ENCODE measurements at places on chromosomes 7 and 10.

- no peak for DNase-seq
Observed at GRCh38 chr7:149635561-149636329, 137.6 kb downstream of the ZNF467 start.

- DNase-seq = no peak
Observed at GRCh38 chr7:44128721-44129582, 5.6 kb upstream of the POLD2 start.

DNA sequence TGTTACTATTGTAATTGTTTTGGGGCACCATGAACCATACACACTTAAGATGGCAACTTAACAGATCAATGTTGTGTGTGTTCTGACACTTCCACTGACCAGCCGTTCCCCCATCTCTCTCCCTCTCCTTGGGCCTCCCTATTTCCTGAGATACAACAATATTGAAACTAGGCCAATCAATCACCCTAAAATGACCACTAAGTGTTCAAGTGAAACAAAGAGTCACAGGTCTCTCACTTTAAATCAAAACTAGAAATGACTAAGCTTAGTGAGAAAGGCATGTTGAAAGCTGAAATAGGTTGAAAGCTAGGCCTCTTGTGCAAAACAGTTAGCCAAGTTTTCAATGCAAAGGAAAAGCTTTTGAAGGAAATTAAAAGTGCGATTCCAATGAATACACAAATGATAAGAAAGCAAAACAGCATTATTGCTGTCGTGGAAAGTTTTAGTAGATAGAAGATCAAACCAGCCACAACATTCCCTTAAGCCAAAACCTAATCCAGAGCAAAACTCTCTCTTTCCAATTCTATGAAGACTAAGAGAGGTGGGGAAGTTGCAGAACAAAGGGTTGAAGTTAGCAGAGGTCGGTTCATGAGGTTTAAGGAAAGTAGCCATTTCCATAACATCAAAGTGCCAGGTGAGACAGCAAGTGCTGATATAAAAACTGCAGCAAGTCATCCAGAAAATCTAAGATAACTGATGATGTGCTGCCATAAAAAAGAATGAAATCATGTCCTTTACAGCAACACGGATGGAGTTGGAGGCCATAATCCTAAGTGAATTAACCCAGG, 90.6 kb downstream of the MTPN start:
- no peak for DNase-seq

DNA sequence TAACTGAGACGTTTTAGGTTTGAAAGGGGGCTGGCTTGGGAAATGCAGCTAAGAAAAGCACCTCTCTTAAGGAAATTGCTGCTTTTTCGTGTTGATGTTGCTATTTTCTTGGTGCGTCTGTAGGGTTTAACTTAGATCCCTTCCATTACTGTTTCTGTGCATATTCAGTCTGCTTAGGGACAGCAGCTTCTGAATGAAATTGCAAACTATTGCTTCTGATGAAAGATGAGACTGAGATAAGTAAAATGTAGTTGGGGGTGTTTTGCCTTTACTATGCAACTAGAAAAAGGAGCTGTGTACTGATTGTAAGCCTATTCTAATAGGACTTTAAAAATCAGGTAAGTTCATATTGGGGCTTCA, 772 bp downstream of the HDAC9 start:
- DNase-seq = no peak

GRCh38 chr7:18393465-18394118, 102.0 kb upstream of the HDAC9 start:
- DNase-seq = no peak

DNA sequence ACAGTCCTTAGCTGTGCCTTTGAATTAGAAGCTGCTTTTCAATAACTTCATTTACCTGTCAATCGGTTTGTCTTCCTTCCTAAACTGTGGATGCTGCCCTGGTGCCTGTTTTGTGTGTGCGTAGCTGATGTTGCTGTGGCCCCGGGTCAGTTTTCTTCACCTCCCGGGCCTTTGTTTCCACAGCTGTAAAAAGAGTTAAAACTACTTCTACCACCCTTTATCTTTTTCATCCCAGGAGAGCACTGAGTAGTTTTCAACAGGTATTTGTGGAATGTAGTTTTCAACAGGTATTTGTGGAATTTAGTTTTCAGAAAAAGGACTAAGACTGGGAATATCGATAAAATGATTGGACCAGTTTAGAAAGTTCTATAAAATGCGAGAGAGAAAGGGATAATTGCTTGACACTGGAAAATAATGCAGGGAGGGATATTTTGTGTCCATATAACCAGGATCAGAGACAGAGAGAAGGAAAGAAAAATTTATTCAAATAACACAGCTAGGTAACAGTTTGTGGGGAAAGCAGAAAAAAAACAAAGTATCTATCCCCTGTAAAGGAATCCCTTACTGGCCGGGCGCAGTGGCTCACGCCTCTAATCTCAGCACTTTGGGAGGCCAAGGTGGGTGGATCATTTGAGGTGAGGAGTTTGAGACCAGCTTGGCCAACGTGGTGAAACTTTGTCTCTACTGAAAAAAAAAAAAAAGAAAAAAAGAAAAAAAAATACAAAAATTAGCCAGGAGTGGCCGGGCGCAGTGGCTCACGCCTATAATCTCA, 15.9 kb upstream of the IGF2BP3 start:
- DNase-seq = no peak

- no peak for DNase-seq
Observed at GRCh38 chr7:142997456-142997989, 29.4 kb downstream of the OR9A2 start.

DNA sequence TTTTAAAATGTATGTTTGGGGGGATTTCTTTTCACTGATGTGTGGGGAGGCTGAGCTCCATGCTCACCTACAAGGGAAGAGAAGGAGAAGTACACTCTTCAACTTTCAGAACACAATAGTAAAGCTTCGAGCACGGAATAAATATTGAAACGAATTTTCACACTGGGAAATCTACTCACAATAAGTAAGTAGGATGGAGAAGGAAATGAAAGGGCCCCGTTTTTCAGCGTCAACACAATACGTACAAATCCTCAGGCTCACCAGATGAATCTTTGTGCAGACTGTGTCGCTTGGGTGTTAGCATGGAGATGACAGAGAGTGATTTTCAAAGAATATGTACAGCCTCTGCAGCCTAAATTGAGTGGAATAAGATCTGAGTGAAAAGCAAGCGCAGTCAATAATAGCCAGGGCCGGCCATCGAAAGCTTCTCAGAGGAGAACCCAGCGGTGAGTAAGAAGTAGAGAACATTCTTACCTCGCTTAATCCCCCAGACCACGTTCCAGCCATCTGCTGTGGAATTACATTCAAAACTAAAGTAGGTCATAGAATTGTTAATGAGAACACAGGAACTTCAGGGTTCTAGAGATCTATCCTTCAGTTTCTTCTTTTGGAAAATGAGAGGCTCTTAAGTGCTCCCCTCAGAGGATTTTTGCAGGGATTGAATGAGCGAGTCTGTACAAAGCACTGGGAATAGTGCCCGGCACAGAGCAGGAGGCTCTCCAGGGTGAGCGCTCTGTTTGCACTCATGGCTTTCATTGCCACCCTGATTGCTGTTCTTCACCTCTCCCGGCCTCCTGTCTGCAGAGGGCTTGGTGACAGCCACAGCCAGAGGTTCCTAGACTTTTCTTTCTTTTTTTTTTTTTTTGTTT, 292.8 kb downstream of the SFMBT2 start:
- no peak for DNase-seq

- no peak for DNase-seq
Observed at GRCh38 chr7:133369130-133369529, 116.3 kb downstream of the EXOC4 start.

DNA sequence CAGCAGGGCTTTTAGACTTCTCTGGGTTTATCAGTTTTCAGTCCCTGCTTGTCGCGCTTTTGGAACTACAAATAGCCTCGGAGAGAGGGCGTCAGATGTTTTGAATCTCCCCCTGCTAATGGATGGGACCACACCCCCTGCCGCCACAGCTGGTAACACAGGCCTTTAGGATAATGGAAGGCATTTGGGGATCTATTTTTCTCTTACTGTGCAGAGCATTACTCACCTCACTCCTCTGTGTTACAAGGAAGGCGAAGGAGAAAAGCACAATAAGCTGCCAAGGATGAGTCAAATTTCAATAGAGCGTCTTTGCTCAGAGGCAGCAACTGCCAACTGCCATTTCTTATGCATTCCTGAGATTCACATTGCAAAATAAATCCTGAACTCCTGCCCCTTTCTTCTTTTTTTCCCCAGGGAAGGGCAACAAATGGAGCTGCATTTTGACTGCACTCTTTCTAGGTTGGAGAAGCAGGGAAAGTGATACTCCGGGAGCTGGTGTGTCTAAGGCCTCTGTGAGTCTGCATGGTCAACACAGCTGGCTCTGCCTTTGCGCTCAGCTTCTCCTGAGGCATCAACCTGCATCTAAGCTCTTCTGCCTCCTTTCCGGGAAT, 31.5 kb upstream of the SMNDC1 start:
- peak; percentile 99 for DNase-seq

DNA sequence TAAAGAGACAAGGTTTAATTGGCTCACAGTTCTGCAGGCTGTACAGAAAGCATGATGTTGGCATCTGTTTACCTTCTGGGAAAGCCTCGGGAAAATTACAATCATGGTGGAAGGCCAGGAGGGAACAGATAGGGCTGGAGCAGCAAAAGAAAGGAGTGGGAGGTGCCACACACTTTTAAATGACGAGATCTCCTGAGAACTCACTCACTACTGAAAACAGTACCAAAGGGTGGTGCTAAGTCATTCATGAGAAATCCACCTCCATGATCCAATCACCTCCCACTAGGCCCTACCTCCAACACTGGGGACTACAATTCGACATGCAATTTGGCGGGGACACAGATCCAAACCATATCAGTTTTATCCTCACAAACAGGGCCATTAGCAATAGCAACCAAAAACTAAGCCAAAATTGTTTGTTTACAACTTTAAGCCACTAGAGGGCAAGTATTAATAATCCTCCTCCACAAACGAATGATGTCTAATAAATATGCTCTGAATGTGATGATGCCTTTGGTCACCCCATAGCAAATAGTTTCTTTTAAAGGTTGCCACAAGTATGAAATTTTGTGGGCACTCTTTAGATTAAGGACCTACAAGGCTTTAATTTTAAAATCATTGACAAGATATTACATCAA, 129.2 kb upstream of the NRBF2 start:
- peak; percentile 6 for DNase-seq

DNA sequence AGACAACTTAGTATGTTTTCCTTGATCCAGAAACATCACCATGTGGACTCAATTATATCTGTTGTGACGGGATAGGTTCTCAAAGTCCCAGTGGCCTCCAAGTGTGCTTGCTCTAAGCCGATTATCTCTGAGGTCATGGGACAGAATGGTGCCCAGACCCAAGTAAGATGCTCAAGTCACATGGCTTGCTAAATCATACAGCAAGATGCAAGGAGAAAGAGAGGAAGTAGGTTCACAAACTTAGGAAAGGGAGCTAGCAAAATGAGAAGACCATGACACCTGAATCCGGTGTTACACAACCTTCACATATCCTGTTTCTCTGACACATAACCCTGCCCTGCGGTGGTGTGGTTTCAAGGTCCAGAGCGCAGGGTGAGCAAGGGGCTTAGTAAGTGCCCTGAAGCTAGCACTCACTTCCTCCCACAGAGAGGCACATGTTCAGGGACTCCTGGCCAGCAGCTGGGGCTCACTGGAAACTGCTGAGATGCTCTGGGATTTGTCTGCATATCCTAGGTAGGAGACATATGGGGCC, 590.9 kb upstream of the ANKRD30A start:
- peak; percentile 76 for DNase-seq

- no peak for DNase-seq
Observed at GRCh38 chr10:116382290-116382689, 45.4 kb upstream of the PNLIPRP3 start.

DNA sequence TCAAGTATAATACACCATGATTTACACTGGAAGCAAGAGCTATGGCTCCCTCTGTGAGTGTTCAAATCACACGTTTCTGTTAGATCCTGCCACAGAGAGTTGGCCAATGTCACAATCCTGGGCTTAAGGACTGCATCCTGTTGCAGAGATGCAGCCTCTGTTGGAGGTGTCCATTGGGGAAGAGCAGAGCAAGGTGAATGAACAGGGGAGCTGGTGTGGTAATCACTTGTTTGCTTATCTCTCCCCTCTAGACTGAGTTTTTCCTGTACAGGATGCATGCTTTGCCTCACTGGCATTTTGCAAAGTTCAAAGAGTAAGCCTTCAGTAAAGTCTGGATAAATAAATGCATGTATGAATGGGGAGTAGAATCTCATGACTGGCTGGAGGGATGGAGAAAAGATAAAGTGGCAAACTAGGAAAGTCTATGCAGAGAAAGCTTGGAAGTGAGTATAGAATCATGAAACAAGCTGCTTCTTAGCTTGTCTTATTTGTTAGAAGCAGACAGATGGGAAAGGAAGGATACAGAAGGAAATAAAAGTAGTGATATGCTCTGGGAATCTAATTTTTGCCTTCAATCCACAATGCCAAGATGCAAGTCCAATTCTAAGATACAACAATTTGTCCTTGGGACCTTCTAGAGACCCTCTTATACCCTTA, 605.9 kb downstream of the KCNMA1 start:
- DNase-seq = no peak

- no peak for DNase-seq
Observed at GRCh38 chr7:35533902-35534301, 161.0 kb downstream of the HERPUD2 start.

GRCh38 chr7:37046531-37047079, 322.3 kb upstream of the AOAH start:
- no peak for DNase-seq

- DNase-seq = no peak
Observed at GRCh38 chr10:127556916-127557315, 7.8 kb downstream of the NPS start.

DNA sequence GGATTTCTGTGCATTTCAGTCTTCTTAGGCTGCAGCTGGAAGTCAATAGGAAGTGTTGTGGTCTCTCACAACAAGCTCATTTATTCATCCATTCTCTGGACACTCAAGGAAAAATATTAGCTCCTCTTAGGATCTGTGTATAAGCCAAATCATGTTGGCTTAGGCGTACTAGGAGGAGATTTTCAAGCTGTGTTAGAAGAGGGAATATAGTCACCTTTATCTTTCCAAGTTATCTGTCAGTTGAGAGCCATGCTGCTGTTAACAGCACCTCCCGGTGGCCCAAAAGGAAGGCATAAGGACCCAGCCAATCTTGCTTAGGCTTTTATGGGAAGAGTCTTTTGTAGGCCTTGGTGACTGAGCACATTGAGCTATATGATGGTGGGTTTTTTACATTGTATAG, 220.0 kb downstream of the LRMDA start:
- DNase-seq = peak; percentile 27

GRCh38 chr7:40698214-40698920, 563.6 kb downstream of the SUGCT start:
- DNase-seq = no peak
